ENCODE measurements at places on chromosomes 1 and 21.
A peak's percentile ranks its signal among the peaks of the same experiment; 100 is the strongest.

- no peaks in the 10 kb centered on the region for H3K27me3 ChIP-seq
- no peak overlapping the region for H3K4me3 ChIP-seq
- H3K4me1 ChIP-seq: no peaks in the 10 kb centered on the region
- DNase-seq: no peak
- H3K36me3 ChIP-seq: no peaks in the 10 kb centered on the region
- no peak overlapping the region for H3K27ac ChIP-seq
Observed at GRCh38 chr1:207259391-207259790, 62.1 kb upstream of the CD55 start.

DNA sequence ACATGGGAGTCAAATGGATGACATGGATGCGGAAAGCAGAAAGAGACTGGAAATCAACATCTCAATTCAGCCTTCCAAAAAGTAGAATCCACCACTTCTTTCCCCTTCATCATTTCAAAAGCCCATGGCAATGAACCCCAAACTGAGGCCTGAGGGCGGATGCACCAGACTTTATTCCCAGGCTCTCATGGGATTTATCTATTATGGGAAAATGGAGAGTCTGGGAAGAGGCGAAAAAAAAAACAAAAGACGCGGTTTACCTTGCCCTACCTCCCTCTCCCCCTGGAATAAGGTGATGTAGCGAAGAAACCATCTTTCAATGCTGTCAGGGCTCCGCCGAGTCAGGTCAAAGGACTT, 624 bp downstream of the KIFAP3 start:
- H3K4me1 ChIP-seq: no peaks in the 10 kb centered on the region
- no peaks in the 10 kb centered on the region for H3K27me3 ChIP-seq
- DNase-seq: no peak
- no peaks in the 10 kb centered on the region for H3K36me3 ChIP-seq
- peak overlapping the region; percentile 91 for H3K27ac ChIP-seq
- H3K4me3 ChIP-seq: peak overlapping the region; percentile 94

DNA sequence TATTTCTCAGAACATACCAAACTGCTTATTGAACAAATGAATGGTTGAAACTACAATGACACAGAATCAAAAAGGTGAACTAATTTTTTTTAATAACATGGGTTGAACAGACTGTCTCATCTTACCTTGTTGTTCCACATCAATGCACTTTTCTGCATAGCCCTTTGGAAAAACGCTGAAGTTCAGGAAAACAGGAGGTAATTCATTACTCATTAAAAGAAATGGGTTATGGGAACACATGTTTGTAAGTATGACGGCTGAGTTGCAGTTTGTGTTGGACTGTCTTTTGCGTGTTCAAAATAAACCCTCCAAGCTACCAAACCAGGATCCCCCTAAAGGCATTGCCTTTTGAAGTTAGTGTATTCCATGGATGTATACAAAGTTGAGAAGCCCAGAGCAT, 514.9 kb upstream of the PKN2 start:
- no peak for DNase-seq
- H3K27me3 ChIP-seq: no peaks in the 10 kb centered on the region
- H3K4me1 ChIP-seq: no peaks in the 10 kb centered on the region
- H3K36me3 ChIP-seq: no peaks in the 10 kb centered on the region
- H3K4me3 ChIP-seq: no peak overlapping the region

- no peak overlapping the region for H3K27ac ChIP-seq
- peaks cover 3% of the 10 kb centered on the region for H3K4me1 ChIP-seq
- H3K27me3 ChIP-seq: no peaks in the 10 kb centered on the region
- no peak overlapping the region for H3K4me3 ChIP-seq
Observed at GRCh38 chr1:17207540-17207939, 2.6 kb downstream of the PADI1 start.

GRCh38 chr1:206512851-206513180, 5.5 kb downstream of the RASSF5 start:
- no peak overlapping the region for H3K4me3 ChIP-seq
- peaks cover 13% of the 10 kb centered on the region for H3K27me3 ChIP-seq
- peaks cover 24% of the 10 kb centered on the region for H3K4me1 ChIP-seq
- H3K36me3 ChIP-seq: no peaks in the 10 kb centered on the region
- H3K27ac ChIP-seq: no peak overlapping the region

- H3K4me1 ChIP-seq: no peaks in the 10 kb centered on the region
- no peaks in the 10 kb centered on the region for H3K27me3 ChIP-seq
- no peak overlapping the region for H3K4me3 ChIP-seq
- DNase-seq: no peak
- no peaks in the 10 kb centered on the region for H3K36me3 ChIP-seq
Observed at GRCh38 chr1:100861379-100861778, 33.3 kb downstream of the EXTL2 start.

GRCh38 chr1:117553471-117553870, 52.4 kb upstream of the TENT5C start:
- H3K27me3 ChIP-seq: no peaks in the 10 kb centered on the region
- no peak overlapping the region for H3K4me3 ChIP-seq
- H3K27ac ChIP-seq: no peak overlapping the region

DNA sequence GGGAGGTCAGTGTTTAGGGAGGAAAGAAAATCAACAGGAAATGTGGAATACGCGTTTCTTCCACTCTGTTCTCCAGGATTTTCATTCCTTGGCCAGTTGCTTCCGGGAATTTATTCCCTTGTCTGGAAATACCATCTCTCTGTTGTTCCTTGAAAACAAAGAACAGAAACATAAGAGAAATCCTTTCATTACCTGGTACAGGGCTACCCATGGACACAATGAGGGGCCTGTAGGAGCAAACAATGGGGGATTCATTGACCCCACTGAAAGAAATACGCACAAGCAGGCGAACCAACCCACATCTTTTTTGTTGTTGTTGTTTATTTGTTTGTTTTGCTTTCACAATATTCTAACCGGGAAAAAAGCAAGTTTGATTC, 20.0 kb upstream of the BACE2 start:
- no peak for DNase-seq
- H3K4me1 ChIP-seq: no peaks in the 10 kb centered on the region
- H3K27me3 ChIP-seq: no peaks in the 10 kb centered on the region
- H3K27ac ChIP-seq: no peak overlapping the region
- no peaks in the 10 kb centered on the region for H3K36me3 ChIP-seq
- no peak overlapping the region for H3K4me3 ChIP-seq

DNA sequence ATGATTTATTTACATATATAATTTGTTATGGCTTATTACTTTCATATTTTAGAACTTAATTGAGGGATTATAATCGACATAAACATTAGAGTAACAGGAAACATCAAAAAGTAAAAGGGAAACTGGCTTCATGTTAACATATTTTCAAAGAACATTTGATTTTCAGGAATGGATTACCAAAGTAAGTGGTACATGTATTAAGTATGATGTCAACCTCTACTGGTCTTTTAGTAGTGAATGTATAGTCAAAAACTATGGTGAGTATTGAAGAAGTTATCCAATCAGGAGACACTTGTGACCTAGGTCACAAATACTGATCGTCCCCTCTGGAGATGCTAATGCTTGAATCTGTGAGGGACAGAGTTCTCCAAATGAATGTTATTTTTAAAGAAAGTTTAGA, 768.9 kb upstream of the ADGRL4 start:
- no peaks in the 10 kb centered on the region for H3K27me3 ChIP-seq
- no peak overlapping the region for H3K4me3 ChIP-seq

GRCh38 chr1:94920061-94920460, 6.8 kb downstream of the CNN3 start:
- no peak overlapping the region for H3K4me3 ChIP-seq
- H3K4me1 ChIP-seq: peaks cover 22% of the 10 kb centered on the region
- no peak for DNase-seq
- peaks cover 2% of the 10 kb centered on the region for H3K36me3 ChIP-seq
- peak overlapping the region; percentile 8 for H3K27ac ChIP-seq

DNA sequence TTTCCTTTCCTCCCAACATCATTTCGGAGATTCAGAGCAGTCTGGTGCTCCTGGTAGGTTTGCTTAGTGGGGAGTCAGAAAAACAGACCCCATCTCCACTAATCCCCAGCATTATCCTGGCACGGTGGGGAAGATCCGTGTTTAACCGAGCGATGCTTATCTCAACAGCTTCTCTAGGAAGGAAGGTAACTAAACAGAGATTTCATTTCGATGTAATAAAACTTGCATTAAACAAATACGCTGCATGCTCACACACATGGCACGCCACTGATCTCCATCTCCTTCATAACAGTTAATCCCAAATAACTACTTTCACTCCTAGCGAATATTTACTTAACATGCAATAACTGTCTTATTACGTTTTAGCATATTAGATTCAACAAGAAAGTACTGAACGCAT, 144.6 kb upstream of the CD34 start:
- H3K27me3 ChIP-seq: no peaks in the 10 kb centered on the region
- H3K4me3 ChIP-seq: no peak overlapping the region
- DNase-seq: no peak
- H3K27ac ChIP-seq: no peak overlapping the region

GRCh38 chr1:220341126-220341525, 68.9 kb upstream of the RAB3GAP2 start:
- no peak overlapping the region for H3K27ac ChIP-seq
- H3K36me3 ChIP-seq: no peaks in the 10 kb centered on the region
- no peak overlapping the region for H3K4me3 ChIP-seq
- no peaks in the 10 kb centered on the region for H3K27me3 ChIP-seq

GRCh38 chr21:39051588-39051949, 131.7 kb downstream of the PSMG1 start:
- no peaks in the 10 kb centered on the region for H3K4me1 ChIP-seq
- no peaks in the 10 kb centered on the region for H3K36me3 ChIP-seq
- H3K27ac ChIP-seq: no peak overlapping the region
- H3K4me3 ChIP-seq: no peak overlapping the region

DNA sequence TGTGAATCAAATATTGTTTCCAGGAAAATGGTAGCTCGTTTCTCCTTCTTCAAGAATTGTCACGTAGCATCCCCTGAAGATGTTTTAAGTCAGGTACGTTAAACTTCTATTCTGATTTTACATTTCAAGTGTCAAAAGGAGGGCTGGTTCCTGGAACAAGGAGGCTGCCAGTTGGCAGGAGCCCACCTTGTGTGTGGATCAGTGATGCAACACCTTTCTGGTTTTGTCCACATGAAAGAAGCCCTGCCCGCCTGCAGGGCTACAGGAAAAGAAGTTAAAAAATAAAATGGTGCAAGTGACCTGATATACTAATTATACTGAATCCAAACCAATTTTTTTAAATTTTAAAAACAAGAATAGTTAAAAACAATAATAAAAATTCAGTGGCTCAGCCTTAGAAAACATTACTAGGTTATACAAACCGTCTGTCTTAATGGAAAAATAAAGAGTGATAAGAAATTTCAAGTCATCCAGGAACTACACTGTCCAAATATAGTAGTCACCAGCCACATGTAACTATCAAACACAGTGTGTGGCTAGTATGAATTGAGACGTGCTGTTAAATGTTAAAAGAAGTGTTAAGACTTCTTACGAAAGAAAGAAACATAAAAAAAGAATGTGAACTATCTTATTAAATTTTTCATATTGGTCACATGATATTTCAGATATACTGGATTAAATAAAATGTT, 123.1 kb downstream of the APP start:
- H3K4me1 ChIP-seq: no peaks in the 10 kb centered on the region
- no peak overlapping the region for H3K4me3 ChIP-seq
- peaks cover 2% of the 10 kb centered on the region for H3K36me3 ChIP-seq
- no peaks in the 10 kb centered on the region for H3K27me3 ChIP-seq
- DNase-seq: no peak
- H3K27ac ChIP-seq: no peak overlapping the region

- H3K4me1 ChIP-seq: peaks cover 13% of the 10 kb centered on the region
- H3K36me3 ChIP-seq: no peaks in the 10 kb centered on the region
- H3K4me3 ChIP-seq: no peak overlapping the region
- no peak overlapping the region for H3K27ac ChIP-seq
Observed at GRCh38 chr1:17844185-17844826, 89.2 kb downstream of the ACTL8 start.

DNA sequence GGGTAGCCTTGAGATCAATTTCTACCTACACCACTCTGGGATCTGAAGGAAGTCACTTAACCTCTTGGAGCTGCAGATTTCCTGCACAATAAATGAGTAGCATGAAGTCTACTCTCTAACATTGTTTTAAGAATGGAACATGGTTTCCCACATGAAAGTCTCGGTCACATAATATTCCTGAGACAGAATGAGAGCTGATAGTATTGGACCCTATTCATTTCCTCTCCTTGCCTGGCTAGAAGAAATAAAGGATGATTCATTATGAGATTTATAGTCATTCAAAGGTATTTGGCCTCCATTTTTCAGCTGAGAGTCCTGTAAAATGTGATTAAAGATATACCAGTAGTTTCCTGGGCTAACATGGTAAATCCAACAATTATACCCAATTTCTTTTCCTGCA, 56.7 kb downstream of the ARHGAP29 start:
- no peak for DNase-seq
- H3K27me3 ChIP-seq: no peaks in the 10 kb centered on the region
- no peaks in the 10 kb centered on the region for H3K4me1 ChIP-seq

- no peak for DNase-seq
- H3K36me3 ChIP-seq: no peaks in the 10 kb centered on the region
- no peak overlapping the region for H3K27ac ChIP-seq
- H3K4me3 ChIP-seq: no peak overlapping the region
- no peaks in the 10 kb centered on the region for H3K27me3 ChIP-seq
Observed at GRCh38 chr1:42439940-42440339, 15.9 kb downstream of the ZMYND12 start.

DNA sequence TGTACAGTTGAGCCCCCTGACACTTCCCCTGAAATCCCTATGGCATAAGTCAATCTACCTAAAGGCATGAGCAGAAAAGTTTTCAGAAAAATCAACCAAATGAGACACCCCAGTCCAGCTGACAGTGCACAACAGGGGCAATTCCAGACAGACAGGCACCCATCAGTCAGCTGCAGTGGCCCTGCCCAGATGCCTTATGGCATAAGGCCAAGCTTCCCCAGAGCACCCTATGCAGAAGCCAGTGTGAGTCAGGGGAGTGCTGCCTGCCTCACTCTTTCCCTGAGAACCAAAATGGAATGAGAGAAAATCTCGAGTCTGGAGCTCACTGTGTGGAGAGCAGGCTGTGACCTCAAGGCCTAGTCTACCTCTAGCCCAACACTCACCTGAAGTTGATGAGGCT, 38.1 kb downstream of the MRAP start:
- H3K27me3 ChIP-seq: no peaks in the 10 kb centered on the region
- H3K4me1 ChIP-seq: peaks cover 40% of the 10 kb centered on the region
- no peak overlapping the region for H3K4me3 ChIP-seq
- H3K27ac ChIP-seq: peak overlapping the region; percentile 90
- H3K36me3 ChIP-seq: peaks cover 66% of the 10 kb centered on the region
- DNase-seq: no peak

GRCh38 chr1:55314740-55315139, 99.6 kb upstream of the USP24 start:
- H3K36me3 ChIP-seq: no peaks in the 10 kb centered on the region
- no peaks in the 10 kb centered on the region for H3K4me1 ChIP-seq
- H3K4me3 ChIP-seq: no peak overlapping the region
- no peak overlapping the region for H3K27ac ChIP-seq
- DNase-seq: no peak

DNA sequence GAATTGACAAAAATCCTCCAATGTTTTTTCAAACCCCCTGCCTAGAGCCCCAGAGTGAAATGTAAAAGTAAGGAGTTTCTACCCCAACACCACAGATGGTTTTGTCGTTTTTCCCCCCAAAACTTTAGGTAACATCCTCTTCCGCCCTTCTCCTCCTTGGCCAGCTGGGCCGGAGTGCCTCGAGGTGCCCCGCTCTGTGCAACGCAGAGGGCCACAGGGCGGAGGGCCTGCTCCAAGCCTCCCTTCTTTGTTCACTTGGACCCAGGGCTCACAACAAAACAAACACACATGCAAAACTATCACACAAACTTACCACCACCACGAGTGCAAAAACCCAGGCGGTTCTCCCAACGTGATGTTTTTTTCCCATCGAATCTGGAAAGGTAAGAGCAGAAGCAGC, 1.9 kb downstream of the SSBP3 start:
- no peaks in the 10 kb centered on the region for H3K27me3 ChIP-seq
- DNase-seq: no peak
- H3K27ac ChIP-seq: no peak overlapping the region
- H3K4me3 ChIP-seq: peak overlapping the region; percentile 66
- H3K4me1 ChIP-seq: peaks cover 32% of the 10 kb centered on the region
